ENCODE measurements at places on chromosomes 6 and 20.
A peak's percentile ranks its signal among the peaks of the same experiment; 100 is the strongest.

DNA sequence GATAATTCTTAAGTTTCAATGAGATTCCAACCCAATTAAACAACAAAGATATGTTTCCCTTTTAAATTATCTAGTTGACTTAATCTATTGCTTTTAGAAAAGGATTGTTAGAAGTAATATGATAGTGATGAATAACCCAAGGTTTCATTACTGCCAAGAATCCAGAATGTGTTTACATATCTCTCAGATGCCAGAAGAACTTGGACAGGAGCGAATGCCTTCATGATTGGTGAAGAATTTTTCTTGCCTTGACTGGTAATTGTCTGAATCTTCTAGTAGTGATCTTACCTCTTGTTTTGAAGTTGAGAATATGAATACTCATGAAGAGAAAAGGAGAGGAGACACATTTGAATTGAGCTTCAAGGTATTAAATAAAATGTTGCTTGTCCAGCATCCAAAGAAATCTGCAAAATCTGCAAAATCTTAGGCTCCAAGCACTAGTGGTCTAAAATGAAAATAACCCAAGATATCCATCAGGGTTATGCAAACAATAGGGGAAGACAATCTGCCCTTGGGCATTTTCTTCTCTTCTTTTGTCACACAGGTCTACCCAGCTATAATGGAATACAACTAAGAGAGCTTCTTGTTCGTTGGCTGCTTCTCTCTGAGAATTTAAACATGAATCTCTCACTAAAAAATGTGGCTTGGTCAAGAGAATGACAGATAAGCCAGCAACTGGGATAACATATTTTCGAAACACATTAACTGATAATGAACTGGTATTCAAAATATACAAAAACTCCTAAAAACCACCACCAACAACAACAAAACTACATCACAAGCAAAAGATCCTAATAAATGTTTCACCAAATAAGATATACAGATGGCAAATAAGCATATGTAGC lies 928.9 kb downstream of the EYS start:
- DNase-seq, result no peak

DNA sequence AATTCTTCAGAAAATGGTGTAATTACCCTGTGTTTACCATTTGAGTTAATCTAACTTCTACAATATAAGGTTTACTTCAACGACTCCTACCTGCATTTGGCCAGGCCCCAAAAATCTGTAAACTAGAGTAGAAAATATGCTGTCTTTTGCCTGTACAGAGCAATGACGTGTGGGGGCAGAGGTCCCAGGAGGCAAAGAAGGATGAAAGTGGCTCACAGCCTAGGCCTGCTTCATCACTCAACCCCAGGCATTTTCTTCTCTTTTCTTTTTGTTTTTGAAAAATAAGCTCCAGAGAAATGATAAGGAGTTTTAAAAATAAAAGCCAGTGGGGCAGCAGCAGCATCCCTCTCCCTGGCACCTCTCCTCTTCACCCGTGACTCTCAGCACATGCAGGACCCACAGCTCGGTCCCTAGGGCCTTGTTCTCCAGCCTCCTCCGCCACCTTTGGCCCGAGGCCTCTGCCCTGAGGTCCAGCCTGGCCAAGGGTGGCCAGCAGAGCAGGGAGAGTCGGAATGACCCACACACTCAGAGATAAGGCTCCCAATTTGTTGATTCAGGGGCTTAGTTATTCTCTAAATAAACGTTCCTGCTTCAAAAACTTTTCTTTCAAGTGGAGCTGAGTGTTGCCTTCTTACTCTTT lies 310.3 kb upstream of the RNF24 start:
- DNase-seq, result peak; percentile 48

DNA sequence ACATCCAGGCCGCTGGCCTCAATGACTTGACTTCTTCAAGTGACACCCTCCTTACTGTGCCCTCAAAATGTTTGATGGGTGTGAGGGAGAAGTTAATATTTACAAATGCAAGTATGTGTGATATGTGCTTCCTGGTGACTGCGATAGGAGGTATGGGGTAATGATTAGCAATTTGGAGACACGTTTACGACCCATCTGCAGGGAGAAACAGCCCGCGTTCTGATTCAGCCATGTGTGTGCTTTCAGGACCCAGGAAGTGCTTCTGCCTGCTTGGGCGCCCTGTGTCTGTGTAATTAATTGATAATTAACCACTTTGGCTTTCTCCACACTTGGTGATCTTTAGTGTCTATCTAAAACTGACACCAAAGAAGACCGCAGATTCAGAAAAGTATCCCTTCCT lies 25.0 kb downstream of the SIRPA start:
- DNase-seq, result no peak

DNA sequence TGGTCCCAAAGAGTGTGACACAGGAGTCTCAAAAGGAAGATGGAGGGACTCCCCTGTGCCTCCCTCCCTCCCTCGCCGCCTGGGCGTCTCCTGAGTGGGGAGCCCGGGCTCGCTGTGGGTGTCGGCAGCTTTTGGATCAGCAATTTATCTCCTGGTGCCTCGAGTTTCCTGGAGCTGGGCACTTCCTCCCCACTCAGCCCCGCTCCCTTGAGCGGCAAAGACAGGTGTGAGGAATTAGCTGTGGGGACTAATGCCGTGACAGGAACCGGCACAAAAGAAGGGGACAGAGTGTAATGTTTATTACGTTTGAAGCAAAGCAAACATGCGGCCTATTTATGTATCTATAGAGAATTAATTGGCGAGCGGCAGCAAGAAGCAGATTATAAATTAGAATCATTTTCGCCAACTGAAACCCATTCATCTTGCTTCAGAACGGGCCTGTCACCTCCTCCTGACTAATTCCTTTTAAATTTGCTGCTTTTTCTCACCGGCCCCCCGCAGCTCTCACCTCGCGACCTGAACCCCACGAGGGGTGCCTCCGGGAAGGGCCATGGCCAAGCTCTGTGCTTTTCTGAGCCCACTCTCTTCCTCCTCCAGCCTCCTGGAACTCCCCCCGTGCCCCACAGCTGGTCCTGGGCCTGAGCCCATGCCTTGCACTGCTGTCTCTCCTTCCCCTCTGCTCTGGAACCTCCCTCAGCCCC lies 8.8 kb upstream of the CDH22 start:
- no peak for DNase-seq

DNA sequence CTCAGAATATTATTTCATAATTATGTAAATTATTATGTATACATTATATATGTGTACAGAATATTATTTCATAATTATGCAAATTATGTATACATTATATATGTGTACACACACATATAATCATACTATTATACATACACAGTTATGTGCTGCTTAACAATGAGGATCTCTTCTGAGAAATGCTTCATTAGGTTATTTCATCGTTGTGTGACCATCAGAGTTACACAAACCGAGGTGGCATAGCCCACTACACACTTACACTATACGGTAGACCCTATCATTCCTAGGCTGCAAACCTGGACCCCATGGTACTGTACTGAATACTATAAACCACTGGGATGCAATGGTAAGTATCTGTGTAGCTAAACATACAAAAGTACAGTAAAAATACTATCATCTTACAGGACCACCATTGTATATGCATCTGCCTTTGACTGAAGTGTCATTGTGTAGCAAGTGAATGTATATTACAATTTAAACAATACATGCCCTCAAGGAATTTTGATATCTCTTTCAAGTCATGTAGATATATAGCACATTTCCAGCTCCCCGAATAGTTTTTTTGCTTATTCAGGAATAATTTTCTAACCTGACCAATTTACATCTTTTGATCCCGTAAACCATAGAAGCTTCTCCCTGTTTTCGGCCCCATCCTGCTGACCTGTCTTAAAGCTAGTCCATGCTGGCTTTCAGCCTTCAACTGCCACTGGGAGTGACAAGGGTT lies 71.2 kb downstream of the TMEM170B start:
- DNase-seq, result no peak

DNA sequence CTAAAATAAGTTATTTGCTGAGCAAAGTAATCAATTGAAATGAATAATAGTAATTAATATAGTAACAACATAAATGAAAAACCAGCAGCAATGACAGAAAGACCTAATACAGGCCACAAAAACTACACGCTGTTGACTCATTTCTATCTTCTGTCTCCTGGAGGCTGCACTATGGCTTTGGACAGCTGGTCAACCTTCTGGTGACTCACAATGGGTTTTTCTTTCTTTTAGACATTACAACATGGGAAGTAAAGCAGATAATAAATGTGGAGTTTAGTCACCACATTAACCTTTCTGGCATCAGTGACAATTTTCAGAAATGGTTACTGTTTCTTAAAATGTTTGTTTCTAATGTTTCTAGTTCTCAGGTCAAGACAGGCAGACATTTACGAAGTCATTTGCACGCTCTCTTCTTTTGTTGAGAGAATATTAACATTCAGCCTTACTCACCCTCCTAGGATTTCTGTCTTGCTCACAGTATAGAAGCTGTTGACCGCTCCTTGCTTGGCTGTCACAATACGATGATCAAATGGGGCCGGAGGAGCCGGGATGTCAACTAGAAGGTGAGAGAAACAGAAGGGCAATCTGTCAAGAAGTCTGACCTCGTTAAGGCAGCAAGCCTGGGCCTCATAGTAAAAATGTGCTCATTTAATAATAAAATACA lies 62.2 kb downstream of the MYLK4 start:
- peak; percentile 67 for DNase-seq

DNA sequence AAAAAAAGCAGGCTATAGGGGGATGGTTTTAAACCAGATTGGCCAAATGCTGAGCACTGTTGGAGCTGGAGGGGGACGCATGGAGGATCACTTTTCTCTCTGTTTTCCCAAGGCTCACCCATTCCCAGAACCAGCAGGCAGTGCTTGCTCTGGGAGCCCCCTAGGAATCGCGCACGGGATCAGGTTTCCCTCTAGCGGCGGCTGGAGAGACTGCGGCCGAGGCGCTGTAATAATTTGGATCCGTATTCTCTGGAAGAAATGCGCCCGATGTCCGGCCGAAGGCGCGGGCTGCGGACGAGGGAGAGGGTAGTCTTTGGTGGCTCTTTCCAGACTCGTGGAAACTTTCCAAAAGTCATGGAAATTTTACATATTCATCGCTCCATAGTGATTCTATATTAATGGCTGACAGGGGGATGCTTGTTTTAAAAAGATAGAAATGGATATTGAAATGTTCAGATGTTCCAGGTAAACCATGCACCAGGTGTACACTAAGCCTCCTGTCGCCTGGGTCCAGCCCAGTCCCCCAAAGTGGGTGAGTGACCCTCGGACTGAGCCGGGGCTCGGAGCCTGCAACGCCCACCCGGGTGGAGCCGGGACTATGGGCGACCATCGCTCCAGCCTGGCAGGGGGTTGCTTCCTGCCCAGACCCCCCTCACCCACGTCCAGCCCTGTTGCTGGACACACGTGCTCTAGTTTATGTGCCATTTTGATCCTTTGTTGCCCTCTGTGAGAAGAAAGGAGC lies 78.7 kb upstream of the PHACTR3 start:
- peak; percentile 56 for DNase-seq

- DNase-seq, result no peak
Measured at GRCh38 chr6:36729161-36729524, 31.5 kb downstream of the RAB44 start.

GRCh38 chr6:37690964-37691735 lies 6.5 kb downstream of the MDGA1 start:
- DNase-seq, result no peak

- no peak for DNase-seq
Measured at GRCh38 chr20:23099791-23100719, 13.9 kb upstream of the CD93 start.

DNA sequence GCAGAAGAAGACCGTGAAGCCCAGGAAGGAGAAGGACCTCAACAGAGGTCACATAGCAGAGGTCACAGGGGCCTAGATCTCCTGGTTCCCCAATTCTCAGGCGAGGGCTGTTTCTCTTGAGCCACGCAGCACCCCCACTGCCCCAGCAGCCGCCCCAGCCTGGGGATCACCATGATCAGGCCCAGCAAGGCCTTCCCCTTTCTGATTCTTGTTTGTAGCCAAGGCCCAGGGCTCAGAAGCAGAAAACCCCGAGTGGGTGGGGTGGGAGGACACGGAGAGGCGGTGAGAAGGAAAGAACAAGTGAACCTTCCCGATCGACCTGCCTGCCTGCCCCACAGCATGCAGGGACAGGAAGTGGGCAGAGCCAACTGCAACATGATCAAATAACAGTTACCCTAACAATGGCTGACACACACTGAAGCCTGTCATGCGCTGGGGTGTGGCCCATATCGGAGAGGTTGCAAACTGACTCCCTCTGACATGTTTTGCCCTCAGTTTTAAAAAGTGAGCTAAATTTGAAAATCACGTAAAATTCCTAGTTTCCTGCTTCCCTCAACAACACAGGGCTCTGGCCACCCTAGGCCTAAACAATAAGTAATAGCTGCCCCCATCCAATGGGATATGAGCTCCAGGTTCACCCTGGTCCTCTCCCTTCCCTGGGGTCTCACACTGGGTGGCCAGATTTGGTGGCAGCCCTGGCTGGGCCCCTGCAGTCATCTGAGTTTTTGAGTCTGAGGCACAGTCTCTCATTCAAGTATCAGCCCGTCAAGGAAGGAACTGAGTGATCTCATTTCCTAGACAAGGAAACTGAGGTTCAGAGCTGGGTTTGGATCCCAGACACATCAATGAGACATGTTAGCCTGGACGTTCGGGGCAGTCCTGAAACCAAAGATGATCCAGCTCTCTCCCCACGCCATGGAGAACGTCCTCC lies 6.5 kb downstream of the PEDS1 start:
- peak; percentile 87 for DNase-seq

DNA sequence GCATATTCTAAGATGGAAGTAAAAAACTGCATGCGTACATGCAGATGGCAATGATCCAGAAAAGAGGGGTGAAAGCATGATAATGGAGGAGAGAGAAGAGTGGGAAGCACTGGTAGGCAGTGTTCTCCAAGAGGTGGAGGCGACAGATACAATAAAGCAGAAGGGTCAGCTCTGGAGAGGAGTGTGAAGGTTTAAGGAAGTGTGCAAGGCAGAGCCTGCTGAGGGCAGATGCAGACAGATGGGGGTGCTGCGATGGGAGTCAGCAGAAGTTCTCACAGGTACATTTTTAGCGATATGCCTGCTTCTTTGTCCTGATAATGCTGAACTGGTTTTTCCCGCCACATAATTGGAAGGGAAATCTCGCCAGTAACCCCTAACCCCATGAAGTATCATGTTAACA lies 81.1 kb upstream of the C6orf118 start:
- no peak for DNase-seq

GRCh38 chr6:17045581-17046322 lies 56.1 kb upstream of the STMND1 start:
- DNase-seq, result no peak

GRCh38 chr6:14310960-14311359 lies 193.4 kb downstream of the CD83 start:
- no peak for DNase-seq

DNA sequence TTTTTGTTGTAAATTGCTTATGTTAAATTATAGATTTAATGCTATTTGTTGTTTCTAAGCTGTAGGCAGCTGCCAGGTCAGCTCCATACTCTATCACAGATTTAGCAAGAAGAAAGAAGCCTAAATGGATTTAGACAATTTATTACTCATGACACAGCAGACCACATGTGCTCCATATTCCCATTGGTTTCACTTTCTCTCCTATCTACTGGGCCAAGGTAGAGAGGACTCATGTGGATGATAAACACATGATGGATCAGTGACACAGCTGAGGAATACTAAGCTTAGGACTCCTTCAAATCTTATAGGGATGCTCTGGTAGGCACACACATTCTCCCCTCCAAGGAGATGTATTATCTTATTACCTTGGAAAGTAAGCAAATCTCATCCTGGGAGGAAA lies 553.0 kb upstream of the ADGRB3 start:
- DNase-seq, result no peak

- DNase-seq, result no peak
Measured at GRCh38 chr20:35020108-35020928, 64.7 kb downstream of the MYH7B start.

GRCh38 chr20:18524646-18525045 lies 16.9 kb downstream of the SEC23B start:
- no peak for DNase-seq

- no peak for DNase-seq
Measured at GRCh38 chr6:41257369-41258195, 28.9 kb downstream of the TREM1 start.

GRCh38 chr6:45476341-45476740 lies 98.6 kb upstream of the SUPT3H start:
- DNase-seq, result no peak

Data from NB4 (cell line).